ENCODE measurements at places on chromosomes 13 and 19. TPM values are rescaled to one million over a fixed set of nuclear protein-coding genes. Genes with fewer than 3 reads are reported as not detected.

- no peaks in the 10 kb centered on the region for H3K4me1 ChIP-seq
- no peaks in the 10 kb centered on the region for H3K36me3 ChIP-seq
- DNase-seq, result no peak
- H3K27ac ChIP-seq, result peak overlapping the region; percentile 69
- H3K4me3 ChIP-seq, result no peak overlapping the region
Observed at GRCh38 chr19:14150041-14150769, 13.8 kb upstream of the ASF1B start.

DNA sequence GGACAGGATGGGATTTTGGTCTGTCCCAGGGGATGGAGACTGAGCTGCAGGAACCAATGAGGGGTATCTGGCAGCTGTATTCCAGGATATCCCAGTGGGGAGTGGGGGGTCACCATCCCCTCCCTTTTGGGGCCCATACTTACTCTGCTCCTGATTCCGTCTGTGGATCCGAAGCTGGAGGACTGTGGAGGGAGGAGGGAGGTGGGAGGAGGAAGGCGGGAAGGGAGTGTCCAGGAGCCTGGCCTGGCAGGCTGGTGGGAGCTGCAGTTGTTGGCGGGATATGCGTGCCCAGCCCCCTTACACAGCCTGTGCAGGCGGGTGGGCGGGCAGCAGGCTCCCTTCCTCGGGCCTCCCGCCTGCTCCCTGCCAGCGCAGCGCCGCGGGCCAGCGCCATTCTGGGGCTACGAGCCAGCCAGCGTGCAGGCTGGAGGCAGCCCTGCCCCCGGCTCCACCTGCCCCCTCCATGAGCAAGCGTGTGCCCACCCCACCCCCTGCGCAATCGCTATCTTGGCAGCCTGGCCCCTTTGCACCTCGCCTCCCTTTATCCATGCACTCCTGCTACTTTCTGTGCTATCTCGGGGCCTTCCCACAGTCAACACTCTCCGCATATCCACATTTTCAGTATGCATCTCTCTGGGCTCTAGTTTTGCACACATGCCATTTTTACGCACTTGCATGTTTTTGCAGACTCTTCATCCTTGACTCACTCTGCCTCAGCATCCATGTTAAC, 2.8 kb downstream of the MAMSTR start:
- H3K36me3 ChIP-seq, result no peaks in the 10 kb centered on the region
- H3K4me3 ChIP-seq, result peak overlapping the region; percentile 24
- peaks cover 20% of the 10 kb centered on the region for H3K4me1 ChIP-seq
- H3K27ac ChIP-seq, result no peak overlapping the region
- H3K27me3 ChIP-seq, result no peaks in the 10 kb centered on the region

GRCh38 chr13:52011632-52012511, at the start of gene ALG11:
Gene ALG11 (plus strand): TSS chr13:52012398. CDS start chr13:52012419, 21 bp downstream.
- no peaks in the 10 kb centered on the region for H3K36me3 ChIP-seq
- peak within 1 kb of the TSS; percentile 77 for H3K4me3 ChIP-seq
- DNase-seq, result peak; percentile 100
- H3K27ac ChIP-seq, result peak within 1 kb of the TSS; percentile 78

DNA sequence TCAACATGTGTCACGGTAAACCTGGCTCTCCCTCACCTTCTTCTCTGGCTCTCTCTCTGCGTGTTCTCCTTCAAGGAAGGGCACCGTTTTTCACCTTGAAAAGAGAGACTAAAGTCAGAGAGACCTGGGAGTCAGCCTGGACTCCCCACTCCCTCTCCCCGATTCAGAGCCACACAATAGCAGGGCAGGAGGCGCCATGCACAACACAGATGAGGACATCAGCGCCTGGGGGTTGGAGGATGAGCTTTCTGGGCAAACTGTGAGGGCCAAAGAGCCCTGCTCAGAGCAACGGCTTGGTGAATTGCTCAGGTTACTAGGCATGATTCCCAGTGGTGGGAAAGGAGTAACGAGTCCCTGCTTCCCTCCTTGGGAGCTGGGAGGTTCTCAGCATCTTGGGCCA, 32.3 kb downstream of the HSPH1 start:
- H3K27ac ChIP-seq, result no peak overlapping the region
- H3K4me1 ChIP-seq, result no peaks in the 10 kb centered on the region
- H3K27me3 ChIP-seq, result no peaks in the 10 kb centered on the region

DNA sequence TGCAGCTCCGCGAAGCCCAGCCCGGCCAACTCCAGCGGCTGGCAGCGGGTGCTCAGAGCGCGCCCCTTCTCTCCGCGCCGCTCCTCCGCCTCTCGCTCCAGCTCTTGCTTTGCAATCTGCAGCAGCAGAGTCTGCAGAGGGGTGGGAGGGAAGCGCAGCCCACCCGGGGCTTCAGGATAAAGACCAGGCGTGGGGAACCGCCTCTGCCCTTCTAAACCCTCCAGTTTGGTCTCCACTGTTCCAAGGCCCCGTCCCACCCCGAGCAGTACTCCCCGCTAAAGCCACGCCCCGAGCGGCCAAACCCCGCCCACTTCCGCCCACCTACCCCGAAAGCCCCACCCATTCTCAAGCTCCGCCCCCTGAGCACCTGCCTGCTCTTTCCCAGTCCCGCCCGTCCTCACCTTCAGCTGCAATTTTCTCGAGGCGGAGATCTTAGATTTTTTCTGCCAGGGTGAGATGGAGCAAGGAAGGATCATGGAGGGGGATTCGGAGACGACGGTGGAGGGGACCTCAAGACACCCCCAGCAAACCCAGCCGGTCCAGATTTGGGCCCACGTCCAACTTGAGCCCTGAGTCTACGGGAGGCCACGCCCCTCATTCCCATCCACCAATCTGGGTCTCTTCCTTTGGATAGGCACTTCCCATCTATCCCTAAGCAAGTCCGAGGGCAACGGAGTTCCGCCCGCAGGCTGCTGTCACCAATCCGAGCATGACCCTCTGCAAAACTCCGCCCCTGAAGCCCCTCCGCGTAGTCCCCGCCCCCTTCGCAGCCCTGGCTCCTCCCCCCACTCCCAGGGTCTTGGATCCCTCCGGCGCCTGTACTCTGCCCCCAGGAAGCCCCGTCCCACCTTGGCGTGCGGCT, 1.1 kb downstream of the TNNI3 start:
- peaks cover 21% of the 10 kb centered on the region for H3K27me3 ChIP-seq
- DNase-seq, result peak; percentile 68
- H3K4me1 ChIP-seq, result no peaks in the 10 kb centered on the region

HTR2A gene
- total RNA-seq, result 1.7 TPM

DNA sequence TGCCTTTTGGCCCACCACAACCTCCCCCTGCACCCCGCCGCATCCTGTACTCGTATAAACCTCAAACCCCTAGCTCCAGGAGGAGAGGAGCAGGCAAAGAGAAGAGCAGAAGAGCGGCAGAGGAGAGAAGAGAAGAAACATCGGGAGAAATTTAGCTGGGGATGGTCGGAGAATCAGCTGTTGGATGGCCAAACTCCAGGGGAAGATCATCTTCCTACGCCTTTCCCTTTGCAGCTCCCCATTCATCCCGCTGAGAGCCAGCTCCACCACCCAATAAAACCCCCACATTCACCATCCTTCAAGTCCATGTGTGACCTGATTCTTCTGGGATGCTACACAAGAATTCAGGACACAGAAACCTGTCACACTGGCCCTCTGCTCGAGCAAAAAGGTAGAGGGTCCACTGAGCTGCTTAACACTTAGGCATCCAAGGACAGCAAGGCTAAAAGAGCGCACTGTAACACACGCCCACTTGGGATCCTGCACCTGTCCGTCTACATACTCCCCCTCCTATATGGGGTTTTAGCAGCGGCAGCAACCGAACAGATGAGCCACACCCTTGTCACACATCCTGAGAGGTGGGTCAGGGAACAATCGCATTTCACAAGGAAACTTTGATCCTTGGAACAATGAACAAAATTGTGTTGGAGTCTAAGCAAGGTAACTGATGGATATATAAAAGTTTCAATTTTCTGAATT, 51.6 kb upstream of the MIR17HG start:
- H3K27me3 ChIP-seq, result no peaks in the 10 kb centered on the region
- H3K4me1 ChIP-seq, result no peaks in the 10 kb centered on the region
- H3K27ac ChIP-seq, result no peak overlapping the region
- no peak for DNase-seq
- H3K36me3 ChIP-seq, result no peaks in the 10 kb centered on the region
- no peak overlapping the region for H3K4me3 ChIP-seq

DNA sequence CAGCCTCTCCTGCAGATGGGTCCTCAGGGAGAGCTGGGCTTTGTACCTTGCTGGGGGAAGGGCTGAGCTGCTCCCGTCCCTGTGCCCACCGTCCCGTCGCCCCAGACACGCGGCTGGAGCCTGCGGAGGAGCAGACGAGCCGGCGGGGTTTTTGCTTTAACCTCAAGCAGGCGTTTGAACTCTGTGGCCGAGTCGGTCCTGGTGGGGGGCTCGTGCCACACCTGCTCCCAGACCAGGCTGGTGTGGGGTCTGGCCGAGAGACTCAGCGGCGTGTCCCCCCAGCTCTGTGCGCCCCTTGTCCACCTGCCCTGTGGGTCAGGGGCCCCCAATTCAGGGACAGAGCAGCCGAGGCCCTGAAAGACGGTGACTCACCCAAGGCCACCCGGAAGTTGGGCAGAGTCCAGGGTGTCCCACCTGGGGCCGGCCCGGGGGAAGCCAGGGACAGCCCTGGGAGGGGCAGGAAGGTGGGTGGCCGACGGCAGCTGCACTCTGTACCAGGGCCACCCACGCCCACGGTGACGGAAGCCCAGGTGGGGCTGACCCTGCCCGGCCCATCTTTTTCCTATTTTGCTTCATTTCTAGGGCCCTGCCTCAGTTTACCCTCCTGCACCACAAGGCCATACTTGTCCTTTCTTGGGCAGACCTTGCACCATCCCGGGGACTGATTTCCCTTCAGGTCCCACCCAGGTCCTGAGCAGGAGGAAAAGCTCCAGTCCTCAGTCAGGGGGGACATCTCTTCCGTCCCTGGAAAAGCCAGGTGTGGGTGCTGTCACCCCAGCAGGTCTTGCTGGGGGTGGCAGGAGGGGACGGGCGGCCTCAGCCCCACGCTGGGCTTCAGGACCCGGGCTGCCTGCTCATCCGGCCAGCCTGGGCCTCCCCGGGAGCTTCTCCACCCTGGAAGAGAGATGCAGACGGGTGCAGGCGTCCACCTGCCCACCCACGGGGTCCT, 5.3 kb downstream of the EFNA2 start:
- DNase-seq, result peak; percentile 87
- no peaks in the 10 kb centered on the region for H3K36me3 ChIP-seq
- peaks cover 18% of the 10 kb centered on the region for H3K27me3 ChIP-seq
- H3K4me1 ChIP-seq, result peaks cover 3% of the 10 kb centered on the region
- peak overlapping the region; percentile 50 for H3K27ac ChIP-seq

- no peaks in the 10 kb centered on the region for H3K27me3 ChIP-seq
- DNase-seq, result no peak
- peak overlapping the region; percentile 87 for H3K4me3 ChIP-seq
- no peaks in the 10 kb centered on the region for H3K4me1 ChIP-seq
Observed at GRCh38 chr19:13152356-13152973, 2.3 kb downstream of the IER2 start.

GRCh38 chr13:94494026-94494425, 14.5 kb upstream of the DCT start:
- DNase-seq, result no peak
- no peaks in the 10 kb centered on the region for H3K36me3 ChIP-seq
- H3K27me3 ChIP-seq, result no peaks in the 10 kb centered on the region
- H3K4me1 ChIP-seq, result no peaks in the 10 kb centered on the region

GRCh38 chr13:108877300-108877699, 247.9 kb downstream of the MYO16 start:
- no peaks in the 10 kb centered on the region for H3K4me1 ChIP-seq
- no peaks in the 10 kb centered on the region for H3K27me3 ChIP-seq
- H3K4me3 ChIP-seq, result no peak overlapping the region
- H3K27ac ChIP-seq, result no peak overlapping the region
- H3K36me3 ChIP-seq, result no peaks in the 10 kb centered on the region

PBX4 gene
- 12.4 TPM for total RNA-seq

C19orf85 gene
- total RNA-seq, result not detected

- no peaks in the 10 kb centered on the region for H3K36me3 ChIP-seq
- H3K27ac ChIP-seq, result no peak overlapping the region
- H3K4me3 ChIP-seq, result peak overlapping the region; percentile 13
- no peaks in the 10 kb centered on the region for H3K27me3 ChIP-seq
Observed at GRCh38 chr13:27006519-27007161, 165.0 kb downstream of the USP12 start.

- H3K27ac ChIP-seq, result peak overlapping the region; percentile 79
- no peaks in the 10 kb centered on the region for H3K36me3 ChIP-seq
- no peaks in the 10 kb centered on the region for H3K27me3 ChIP-seq
- no peak for DNase-seq
- H3K4me1 ChIP-seq, result no peaks in the 10 kb centered on the region
Observed at GRCh38 chr13:26621731-26622401, 64.4 kb downstream of the WASF3 start.

ZNF726 gene
- total RNA-seq, result 0.57 TPM

KCNN1 gene
- total RNA-seq, result not detected

DNA sequence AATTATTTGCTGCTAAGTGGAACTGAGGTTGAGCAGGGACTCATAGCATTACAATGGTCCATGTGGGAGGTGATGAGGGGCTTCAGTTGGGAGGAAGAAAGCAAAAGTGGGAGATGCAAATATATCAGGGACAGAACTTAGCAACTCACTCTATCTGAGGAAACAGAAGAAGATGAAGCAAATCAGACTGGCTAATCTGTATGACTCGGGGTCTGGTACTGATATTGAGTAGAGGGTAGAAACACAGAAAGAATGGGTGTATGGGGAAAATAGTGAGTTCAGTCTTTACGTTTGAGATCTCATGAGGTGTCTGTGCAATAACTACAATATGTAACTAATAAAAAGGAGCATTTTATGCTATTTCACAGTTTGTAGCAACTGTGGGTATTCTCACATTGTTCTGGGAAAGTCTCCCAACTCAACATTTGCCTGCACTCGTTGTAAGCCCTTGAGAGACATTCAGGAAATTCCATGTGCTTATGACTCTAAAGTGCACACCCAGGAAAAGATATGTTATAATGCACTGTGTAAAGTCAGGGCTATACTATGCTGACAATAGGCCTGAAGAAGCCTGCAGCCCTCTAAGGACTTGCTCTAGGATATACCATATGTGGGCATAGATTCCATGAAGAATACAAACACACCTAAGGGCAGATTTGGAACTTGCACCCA, 183.5 kb downstream of the SPRY2 start:
- no peaks in the 10 kb centered on the region for H3K27me3 ChIP-seq
- H3K36me3 ChIP-seq, result no peaks in the 10 kb centered on the region
- no peak overlapping the region for H3K4me3 ChIP-seq
- no peaks in the 10 kb centered on the region for H3K4me1 ChIP-seq
- H3K27ac ChIP-seq, result no peak overlapping the region
- DNase-seq, result no peak

- H3K27me3 ChIP-seq, result no peaks in the 10 kb centered on the region
- no peaks in the 10 kb centered on the region for H3K36me3 ChIP-seq
- DNase-seq, result no peak
- H3K27ac ChIP-seq, result no peak overlapping the region
Observed at GRCh38 chr19:21587117-21587461, 81.7 kb downstream of the ZNF429 start.

DNA sequence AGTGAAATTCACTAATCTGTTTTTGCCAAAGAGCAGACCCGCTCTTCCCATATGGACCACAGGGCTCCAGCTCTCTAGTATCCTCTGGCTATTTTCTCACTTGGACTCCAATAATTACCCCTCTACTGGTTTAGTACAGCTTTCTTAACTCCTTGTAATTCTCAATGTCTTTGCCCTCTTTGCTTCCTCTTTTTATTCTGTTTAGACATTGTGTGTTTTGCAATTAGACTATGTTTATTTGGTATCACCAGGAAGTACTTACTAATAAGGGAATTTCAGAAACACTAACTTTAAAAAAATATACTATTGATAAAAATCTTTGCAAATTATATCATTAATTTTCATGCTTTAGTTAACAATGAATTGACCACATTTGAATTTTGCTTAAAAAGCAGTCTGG, 111.6 kb upstream of the OBI1 start:
- DNase-seq, result no peak
- H3K36me3 ChIP-seq, result no peaks in the 10 kb centered on the region
- no peak overlapping the region for H3K4me3 ChIP-seq
- no peaks in the 10 kb centered on the region for H3K27me3 ChIP-seq
- no peaks in the 10 kb centered on the region for H3K4me1 ChIP-seq

CASP14 gene
- not detected for total RNA-seq

TEX101 gene
- not detected for total RNA-seq
